ENCODE measurements at places on chromosomes 6 and 20.
A peak's percentile ranks its signal among the peaks of the same experiment; 100 is the strongest.

DNA sequence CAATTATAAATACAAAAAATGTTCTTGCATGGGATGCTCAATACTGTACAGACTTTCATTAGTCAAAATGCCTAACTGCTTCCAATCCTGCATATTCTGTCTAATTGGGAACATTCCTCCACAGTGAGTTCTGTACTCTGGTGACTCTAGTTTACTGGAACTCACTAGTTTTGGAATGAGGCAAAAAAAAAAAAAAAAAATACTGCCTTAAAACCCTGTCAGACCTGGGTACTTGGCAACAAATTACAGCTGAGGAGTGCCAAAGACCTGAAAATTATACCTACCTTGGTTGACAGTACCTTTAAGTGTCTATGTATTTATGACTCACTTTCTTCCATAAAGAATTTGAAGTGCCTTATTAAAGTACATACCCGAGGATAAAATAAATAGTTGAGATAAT is 276.7 kb downstream of the FARS2 start:
- DNase-seq = no peak

- DNase-seq = no peak
Observed at GRCh38 chr6:15752820-15753219, 90.0 kb upstream of the DTNBP1 start.

DNA sequence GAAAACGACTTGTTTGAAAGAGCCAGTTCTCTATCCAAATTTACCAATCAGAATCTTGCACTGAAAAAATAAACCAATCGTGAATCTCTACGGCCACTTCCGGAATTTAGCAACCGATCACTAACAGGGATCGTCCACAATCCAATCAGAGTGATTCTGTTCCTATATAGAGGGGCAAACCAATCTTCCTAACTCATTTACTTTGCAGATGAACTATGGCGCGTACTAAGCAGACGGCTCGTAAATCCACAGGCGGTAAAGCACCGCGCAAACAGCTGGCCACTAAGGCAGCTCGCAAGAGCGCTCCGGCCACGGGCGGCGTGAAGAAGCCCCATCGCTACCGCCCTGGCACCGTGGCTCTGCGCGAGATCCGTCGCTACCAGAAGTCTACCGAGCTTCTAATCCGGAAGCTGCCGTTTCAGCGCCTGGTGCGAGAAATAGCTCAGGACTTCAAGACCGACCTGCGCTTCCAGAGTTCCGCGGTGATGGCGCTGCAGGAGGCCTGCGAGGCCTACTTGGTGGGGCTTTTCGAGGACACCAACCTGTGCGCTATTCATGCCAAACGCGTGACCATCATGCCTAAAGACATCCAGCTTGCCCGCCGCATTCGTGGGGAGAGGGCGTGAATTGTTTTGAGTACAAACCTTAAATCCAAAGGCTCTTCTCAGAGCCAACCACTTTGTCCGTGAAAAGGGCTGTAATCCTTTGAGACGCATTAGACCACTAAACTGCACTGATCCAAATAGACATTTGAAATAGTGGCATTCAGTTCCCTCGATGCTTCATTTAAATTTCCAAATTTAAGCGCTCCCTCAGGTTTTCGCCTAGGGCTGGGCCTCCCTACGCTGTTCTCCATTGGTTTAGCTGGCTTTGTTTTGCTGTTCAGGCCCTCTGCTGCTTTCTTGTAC is 138.0 kb downstream of the HFE start:
- no peak for DNase-seq

GRCh38 chr6:47363736-47364135 is 54.0 kb upstream of the TNFRSF21 start:
- DNase-seq = no peak

- no peak for DNase-seq
Observed at GRCh38 chr20:5606350-5606749, 143.9 kb upstream of the SHLD1 start.

DNA sequence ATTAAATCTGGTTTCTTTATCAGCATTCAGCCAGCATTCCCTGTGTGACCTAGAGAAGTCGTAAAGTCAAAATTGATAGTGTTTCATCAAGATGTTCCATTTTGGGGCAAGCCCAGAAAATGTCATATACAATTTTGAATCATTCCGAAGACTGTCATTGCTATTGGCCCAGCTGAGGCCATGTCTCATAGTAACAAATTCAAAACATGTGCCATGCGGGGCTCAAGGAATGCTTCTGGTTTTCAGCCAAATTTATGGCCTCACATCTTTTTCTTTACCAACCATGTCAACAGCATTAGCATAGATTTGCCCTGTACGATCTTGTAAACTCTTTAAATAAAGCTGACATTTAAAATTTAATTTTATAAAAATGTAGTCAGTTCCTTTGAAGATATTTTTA is 314.7 kb downstream of the PAX1 start:
- no peak for DNase-seq

DNA sequence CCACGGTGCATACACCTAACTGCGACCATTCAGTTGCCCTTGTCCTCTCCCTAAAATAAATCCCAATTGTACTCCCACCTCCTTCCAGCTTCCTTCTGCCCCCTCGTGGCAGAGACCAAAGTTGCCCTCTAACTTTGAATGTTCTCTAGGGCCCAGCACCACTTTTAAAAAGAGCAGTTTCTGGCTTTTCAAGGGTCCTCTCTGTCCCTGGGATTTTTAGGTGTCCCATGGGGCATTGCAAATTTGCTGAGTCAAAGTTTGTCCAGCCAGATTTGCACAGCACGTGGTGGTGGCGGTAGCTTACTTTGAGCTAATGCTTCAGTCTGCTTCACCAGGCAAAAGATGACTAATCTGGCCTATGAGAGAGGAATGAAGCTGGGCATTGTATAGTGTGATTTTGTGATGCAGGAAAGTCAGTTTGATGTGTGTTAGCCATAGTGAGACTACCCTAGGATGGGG is 100.2 kb downstream of the PERP start:
- peak; percentile 62 for DNase-seq

DNA sequence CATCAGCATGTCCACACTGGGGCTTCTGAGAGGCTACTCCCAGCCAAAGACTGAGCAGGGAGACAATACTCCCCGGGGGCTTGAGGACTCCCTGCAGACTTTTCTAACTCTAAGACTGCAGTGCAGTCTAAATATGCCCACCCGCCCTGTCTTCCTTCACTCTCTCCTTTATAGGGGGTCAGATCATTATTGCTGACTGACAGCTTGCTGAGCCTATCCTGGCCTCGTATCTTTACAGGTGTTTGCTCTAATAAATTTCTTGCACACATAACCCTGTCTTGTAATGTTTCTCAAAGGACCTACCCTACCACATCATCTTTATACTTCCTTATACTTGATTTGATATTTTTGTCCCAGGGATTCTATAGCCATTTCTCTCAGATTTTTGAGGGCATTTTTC is 39.4 kb upstream of the MOCS1 start:
- no peak for DNase-seq

- no peak for DNase-seq
Observed at GRCh38 chr6:106060167-106060566, 26.0 kb upstream of the PRDM1 start.

DNA sequence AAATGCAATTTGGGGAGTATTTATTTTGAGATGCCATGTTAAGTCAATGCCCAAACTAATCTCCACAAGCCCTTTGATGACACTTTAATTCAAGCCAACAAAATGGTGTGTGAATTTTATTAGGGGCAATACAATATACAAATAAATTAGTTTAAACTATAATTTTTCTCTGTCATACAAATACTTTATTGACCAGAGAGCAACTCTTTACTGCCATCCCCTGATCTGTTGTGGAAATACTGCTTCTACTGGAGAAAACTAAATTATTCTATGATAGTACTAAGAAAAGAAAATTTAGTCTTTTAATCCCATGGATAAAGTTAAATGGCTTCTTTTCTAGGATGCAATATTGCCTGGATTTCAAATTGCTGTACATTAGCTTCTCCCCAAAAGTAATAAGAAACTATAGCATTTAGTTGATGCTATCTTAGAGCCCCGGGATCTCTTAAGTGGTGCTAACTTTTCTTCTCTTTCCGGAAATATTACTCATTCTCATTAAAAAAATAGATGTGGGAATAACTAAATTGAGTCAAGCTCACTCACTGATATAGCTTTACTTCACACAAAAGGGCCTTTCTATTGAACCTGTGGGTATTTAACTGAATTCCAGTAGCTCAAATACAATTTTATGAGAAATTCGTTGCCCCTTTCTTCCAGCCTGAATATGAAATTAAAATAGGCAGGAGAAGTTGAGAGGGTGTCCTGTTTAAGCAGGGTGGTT is 49.2 kb downstream of the SMPDL3A start:
- no peak for DNase-seq

GRCh38 chr6:93083337-93084230 is 335.8 kb downstream of the EPHA7 start:
- DNase-seq = no peak

GRCh38 chr6:30997301-30997700 is 13.0 kb upstream of the MUC22 start:
- peak; percentile 13 for DNase-seq

DNA sequence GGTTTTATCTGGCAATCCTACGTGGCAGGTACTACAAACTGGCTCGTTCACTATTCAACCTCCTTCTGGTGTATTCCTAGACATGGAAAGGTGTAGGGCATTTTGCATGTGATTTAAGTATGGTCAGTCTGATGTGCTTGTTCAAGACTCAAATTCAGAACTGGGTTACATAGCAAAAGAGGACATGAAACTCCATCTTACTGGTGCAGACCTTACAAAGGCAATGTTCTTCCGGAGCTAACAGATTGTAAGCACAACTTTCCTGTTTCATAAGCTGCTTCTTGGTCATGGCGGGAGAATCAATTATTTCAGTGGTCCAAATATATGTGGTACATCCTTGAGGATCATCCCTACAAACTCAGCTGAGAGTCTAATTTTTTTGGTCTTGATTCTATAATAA is 703.4 kb downstream of the EPM2A start:
- DNase-seq = no peak

DNA sequence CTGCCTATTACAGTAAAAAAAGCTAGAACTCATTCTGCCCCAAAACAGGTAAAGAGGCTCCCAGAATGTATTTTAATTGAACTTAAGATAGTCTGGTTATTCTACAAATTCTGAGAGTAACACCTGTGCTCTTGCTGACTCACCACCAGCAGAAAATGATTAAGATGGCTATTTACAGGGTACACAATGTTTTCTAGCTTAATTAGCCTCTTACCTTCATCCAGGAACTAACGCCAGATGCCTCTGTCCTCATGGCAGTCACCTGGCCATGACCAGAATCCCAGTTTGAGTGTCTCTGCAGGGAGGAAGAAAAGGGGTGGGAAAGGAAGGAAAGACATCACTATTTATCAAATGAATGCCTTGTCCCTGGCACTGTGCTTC is 31.3 kb upstream of the PPP1R3G start:
- no peak for DNase-seq

- no peak for DNase-seq
Observed at GRCh38 chr6:153401751-153402150, 270.7 kb upstream of the RGS17 start.

GRCh38 chr6:79422666-79423065 is 114.6 kb downstream of the LCA5 start:
- DNase-seq = no peak

DNA sequence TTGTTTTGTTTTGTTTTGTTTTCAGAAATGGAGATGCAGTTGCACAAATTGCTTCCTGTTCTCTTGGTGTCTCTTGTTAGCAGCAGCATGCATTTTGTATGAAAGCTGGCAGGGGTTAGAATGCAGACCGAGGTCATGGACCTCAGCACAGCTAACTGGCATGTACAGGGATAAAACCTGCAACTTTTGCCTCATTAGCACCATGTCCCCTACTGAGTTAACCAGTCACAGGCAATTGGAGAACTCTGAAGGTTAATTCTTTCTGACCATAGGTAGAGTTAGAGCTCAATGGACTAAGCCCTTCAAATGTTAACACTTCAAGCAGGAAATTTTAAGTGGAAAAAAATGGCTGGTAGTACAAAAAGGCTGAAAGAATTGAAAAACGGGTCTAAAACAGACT is 377.1 kb downstream of the ADGRB3 start:
- DNase-seq = no peak

GRCh38 chr20:8510808-8511207 is 378.7 kb downstream of the PLCB1 start:
- no peak for DNase-seq

- DNase-seq = peak; percentile 49
Observed at GRCh38 chr6:88538130-88538706, 372.1 kb upstream of the CNR1 start.

DNA sequence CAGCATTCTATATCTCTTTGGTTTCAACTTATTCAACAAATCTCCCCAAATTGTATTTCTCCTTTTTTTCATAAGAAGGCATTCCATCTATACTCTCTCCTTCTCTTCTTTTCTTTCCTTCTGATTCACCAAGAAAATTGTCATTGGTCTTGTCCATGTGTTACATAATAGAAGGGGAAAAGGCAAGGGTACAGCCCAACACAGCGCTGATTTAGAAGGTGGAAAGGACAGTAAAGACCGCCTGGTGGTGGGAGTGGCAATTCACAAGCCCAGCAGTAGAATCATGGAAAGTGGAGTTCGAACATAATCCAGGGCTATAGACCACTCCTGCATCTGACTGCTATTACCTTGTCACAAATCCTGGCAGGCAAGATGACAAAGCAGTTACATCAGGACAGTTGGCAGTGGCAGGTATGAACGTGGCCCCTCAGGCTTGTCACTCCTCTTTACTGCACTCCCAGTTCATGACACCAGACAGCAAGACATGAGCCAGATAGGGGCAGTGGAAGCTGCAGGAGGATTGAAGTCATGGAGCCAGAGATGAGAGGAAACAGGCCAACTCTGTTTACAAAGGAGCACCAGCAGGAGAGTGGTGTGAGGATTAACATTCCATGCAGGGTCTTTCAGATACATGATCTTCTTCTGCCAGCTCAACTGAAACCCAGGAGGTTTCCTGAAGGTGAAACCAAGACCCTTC is 2.1 kb upstream of the TNFAIP3 start:
- no peak for DNase-seq

DNA sequence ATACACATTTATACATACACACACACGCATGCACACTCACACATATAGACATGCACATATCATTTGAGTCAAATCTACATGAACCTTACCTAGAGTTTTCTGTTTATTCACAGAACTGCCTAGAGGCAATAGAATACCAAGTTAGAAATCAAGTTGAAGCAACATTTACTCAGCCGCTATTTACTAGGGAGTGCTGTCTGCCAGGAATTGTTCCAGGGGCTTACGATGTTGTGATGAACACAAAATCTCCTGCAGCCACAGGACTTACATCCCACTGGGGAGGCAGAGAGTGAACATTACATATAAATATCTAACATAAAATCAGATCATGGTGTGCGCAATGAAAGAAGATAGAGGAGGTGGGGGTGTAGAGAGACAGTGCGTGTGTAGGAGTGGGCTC is 80.4 kb downstream of the GCLC start:
- no peak for DNase-seq
